NCI-H1694 treated with DMSO at 0.1 percent for 48 hours (cell line): ENCODE measurements at places on chromosomes 7 and 10.

GRCh38 chr10:43024524-43024923, 52.3 kb upstream of the RET start:
- no peak for DNase-seq

DNA sequence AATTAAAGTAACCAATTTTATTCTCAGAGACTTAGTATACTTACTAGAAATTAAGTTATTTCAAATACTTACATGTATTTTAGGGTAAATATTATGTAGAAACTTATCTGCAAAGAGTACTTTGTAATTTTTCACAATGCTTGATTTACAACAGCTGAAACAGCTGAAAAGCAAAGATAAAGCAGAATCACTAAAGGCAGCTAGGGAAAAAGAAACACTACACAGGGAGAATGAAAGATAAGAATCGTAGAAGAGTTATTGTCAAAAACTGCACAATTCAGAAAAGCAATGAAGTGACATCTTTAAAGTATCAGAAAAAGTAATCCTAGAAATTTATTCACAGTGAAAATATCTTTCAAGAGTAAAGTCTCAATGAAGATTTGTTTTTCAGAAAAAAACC, 69.7 kb upstream of the ZNF804B start:
- no peak for DNase-seq

DNA sequence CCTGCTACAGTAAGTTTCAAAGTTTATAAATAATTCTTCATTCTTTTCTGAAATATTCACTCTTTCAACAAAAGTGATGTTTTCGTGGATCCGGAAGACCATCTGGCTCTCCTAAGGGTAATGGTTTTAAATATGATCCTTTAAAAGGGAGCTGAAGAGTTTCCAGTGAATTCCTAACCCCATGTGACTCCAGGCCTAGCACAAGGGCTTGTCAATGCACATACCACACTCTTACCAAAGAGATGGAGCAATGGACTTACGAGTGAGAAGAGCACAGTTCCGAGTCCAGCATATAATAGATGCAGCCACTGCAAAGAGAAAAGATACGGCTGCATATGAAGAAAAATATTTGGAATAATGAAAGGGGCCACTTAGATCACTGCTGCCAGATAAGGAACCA, 32.1 kb upstream of the GATAD1 start:
- no peak for DNase-seq

- no peak for DNase-seq
These were observed 164.3 kb upstream of the SVIL start for GRCh38 chr10:29798921-29799690.

DNA sequence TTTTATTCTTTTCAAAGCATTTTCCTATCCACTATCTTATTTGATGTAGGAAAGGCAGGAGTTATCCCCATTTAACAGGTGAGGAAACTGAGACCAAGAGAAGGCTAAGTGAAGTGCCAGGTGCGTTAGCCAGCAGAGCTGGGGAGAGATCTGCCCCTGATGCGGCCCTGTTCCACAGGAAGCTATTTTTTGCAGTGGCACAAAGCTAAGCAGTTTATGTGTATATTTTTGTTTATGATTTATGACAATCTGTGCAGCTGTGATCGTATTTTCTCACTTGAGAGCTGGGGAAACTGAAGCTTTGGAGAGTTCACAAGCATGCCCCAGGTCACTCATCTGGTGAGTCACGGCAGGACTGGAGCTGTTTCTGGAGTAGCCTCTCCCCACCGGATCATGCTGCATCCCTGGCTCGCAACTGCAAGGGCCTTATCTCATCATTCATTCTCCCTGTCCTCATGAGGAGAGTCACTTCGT, 38.8 kb downstream of the SLC29A3 start:
- DNase-seq, result no peak

DNA sequence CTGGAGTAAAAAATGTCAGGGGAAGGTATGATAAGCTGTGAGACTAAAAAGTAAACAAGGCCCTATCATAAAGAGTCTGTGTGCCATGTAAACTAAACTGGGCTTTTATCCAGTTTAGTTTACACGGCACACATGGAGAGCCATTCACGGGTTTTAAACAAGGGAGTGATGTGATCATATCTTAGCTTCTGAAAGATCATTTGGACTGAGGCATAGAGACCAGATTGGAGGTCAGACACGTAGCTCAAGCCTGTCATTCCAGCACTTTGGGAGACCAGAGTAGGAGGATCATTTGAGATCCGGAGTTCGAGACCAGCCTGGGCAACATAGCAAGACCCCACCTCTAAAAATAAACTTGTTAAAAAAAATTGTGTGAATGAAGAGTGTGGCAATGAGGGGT, 50.1 kb downstream of the SKIDA1 start:
- no peak for DNase-seq
